ENCODE measurements at places on chromosomes 4 and X.

- DNase-seq = no peak
Observed at GRCh38 chr4:75099321-75099720, 166.4 kb downstream of the PARM1 start.

- no peak for DNase-seq
Observed at GRCh38 chr4:25930731-25931354, 16.8 kb downstream of the SMIM20 start.

DNA sequence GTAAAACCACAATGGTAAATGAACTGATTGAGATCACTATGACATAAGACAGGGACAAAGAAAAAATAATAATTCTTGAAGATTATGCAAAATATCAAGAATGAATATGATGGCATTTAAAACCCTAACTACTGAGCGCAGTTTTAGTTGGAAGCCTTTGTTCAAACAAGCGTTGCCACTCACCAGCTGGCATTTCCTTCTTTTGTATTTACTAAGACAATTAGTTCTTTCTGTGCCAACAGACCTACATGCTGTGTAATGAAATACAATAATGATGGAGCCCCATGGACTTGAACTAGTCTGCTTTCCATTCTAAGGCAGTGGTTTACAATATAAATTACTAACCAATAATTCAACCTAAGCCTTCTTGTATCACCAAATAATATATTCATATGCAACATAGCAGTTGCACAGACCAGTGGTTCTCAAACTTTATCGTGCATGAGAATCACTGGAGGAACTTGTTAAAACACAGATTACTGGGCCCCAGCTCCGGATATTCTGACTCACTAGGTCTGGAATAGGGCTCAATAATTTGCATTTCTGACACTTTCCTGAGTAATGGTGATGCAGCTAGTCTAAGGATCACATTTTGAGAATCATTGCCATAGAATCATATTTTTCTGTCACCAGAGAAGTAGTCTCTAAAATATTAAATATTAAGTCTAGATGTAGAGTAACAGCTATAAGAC is 196.4 kb upstream of the MAGEB18 start:
- DNase-seq = no peak

DNA sequence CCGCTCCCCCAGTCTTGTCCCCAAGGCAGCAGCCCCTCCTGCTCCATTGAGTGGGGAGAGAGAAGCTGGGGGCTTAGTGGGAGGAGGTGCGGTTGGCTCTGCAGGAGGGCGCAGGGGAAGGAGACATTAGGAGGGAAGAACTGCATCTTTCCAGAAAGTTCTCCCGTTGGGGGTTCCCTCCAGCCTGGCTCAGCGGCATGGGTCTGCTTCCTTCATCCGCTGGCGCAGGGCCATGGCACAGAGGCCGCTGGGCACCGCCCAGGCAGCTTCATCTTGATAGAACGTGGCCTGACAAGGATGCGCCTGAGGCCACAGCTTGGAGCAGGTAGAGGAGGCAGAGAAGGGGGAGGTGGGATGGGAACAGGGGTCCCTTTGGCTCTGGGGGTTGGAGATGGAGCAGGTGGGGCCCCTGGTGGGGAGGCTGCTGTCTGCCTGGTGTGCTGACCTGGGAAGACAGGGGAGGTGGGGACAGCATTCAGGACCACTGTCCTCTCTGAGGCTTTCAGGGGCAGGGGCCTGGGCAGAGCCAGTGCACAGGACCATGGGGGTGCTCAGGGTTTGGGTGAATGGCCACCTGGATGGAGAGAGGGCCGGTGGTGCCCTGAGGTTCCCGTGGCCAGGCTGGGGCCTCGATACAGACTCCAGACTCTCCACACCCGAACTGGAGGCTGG is 12.1 kb downstream of the DOK7 start:
- DNase-seq = no peak

DNA sequence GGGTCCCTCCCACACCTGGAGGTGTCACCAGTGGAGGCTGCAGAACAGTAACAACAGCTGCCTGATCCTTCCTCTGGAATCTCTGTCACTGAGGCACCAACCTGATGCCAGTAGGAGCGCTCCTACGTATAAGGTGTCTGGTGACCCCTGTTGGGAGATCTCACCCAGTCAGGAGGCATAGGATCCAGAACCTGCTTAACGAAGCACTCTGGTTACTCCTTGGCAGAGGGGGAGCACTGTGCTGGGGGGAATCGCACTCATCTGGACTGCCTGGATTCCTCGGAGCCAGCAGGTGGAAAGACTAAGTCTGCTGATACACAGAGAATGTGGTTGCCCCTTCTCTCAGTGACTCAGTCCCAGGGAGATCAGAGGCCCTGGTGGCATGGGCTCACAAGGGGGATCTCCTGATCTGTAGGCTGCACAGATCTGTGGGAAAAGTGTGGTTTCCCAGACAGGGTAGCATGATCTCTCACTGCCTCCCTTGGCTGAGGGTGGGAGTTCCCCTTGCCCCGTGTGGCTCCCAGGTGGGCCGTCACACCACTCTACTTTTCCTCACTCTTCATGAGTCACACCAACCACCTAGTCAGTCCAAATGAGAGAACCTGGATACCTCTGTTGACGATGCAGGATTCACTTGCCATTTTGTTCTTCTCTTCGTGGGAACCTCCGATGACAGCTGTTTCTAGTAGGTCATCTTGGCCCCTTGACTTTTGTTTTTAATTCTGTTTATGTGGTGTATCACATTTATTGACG is 305.9 kb downstream of the IDS start:
- DNase-seq = no peak

DNA sequence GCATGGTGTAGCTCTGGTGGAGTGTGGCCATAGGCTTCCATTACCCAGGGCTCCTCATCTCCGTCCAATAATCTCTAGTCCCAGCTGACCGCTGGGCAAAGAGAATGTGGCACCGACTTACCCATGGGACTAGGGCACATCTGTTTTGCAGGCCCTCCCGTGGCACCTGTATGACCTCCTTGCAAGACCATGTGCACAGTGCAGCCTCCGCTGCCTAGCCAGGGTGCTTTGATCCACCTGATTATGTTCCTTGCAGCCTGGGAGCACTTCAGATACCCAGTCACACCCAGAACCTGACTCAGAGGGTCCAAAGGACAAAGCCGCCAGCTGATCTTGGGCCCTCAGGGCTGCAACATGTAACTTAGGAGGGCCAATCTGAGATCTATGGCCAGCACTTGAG is 84.8 kb downstream of the PCDH10 start:
- DNase-seq = no peak

- DNase-seq = no peak
Observed at GRCh38 chr4:96342196-96342595, 502.3 kb downstream of the PDHA2 start.

- no peak for DNase-seq
Observed at GRCh38 chr4:17531538-17532285, 16.7 kb downstream of the CLRN2 start.

- DNase-seq = no peak
Observed at GRCh38 chrX:725971-726370, 95.4 kb downstream of the SHOX start.

DNA sequence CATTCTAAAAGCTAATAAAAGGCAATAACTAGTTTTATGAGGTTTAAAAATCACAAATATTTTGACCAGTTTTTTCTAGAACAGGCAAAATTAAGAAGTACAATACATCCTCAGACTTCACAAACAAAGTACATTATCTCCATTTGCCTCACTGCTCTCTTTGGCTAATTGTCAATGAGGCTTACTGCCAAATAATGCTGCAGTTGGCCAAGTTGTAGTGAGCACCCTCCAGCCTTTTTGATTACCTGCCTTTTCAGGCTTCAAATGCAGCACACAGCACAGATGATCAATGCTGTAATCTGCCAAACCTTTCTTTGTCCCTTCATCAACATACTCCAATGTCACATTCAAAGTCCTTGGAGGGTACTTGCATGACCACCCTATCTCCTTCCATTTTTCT is 605.2 kb downstream of the KLHL13 start:
- no peak for DNase-seq

GRCh38 chr4:39510348-39510929 is 16.8 kb downstream of the UGDH start:
- no peak for DNase-seq

- no peak for DNase-seq
Observed at GRCh38 chr4:52861171-52861823, 820 bp upstream of the RASL11B start.

GRCh38 chr4:118254368-118254767 is 98.4 kb downstream of the PRSS12 start:
- DNase-seq = no peak
